Mammary microvascular endothelial cell (primary cell): ENCODE measurements at places on chromosomes 6 and 20. TPM values are rescaled to one million over a fixed set of nuclear protein-coding genes. Genes with fewer than 3 reads are reported as not detected.

OPN5 gene
- not detected in 2 replicates for total RNA-seq

NNAT gene
- total RNA-seq = not detected in 2 replicates

RAB5IF gene
- total RNA-seq = 187 and 202 TPM in 2 replicates

GMEB2 gene
- total RNA-seq = 11.5 and 12.0 TPM in 2 replicates

TGM2 gene
- total RNA-seq = 1,162 and 1,324 TPM in 2 replicates

TAGAP gene
- total RNA-seq = 0.07 TPM in 1 of 2 replicates, not detected in the other

COL21A1 gene
- total RNA-seq = 0.05 and 0.13 TPM in 2 replicates

OXT gene
- not detected in 2 replicates for total RNA-seq

ADGB gene
- not detected in 2 replicates for total RNA-seq

CDH26 gene
- total RNA-seq = under 0.01 TPM in 1 of 2 replicates, not detected in the other

PREP gene
- 16.4 and 17.2 TPM in 2 replicates for total RNA-seq

PGBD1 gene
- total RNA-seq = 6.7 and 8.0 TPM in 2 replicates

PDYN gene
- total RNA-seq = not detected in 2 replicates

THEMIS gene
- total RNA-seq = not detected in 2 replicates

MANEA gene
- 18.3 and 24.1 TPM in 2 replicates for total RNA-seq

ZBTB46 gene
- 2.7 and 2.9 TPM in 2 replicates for total RNA-seq

FRK gene
- total RNA-seq = under 0.01 TPM in 1 of 2 replicates, not detected in the other

TTI1 gene
- total RNA-seq = 16.5 and 18.4 TPM in 2 replicates

SH3BGRL2 gene
- total RNA-seq = 23.8 and 27.3 TPM in 2 replicates

LAMA4 gene
- total RNA-seq = 278 TPM in 2 replicates

BLCAP gene
- 39.2 and 42.4 TPM in 2 replicates for total RNA-seq
